ENCODE measurements at places on chromosomes 5 and 9.

DNA sequence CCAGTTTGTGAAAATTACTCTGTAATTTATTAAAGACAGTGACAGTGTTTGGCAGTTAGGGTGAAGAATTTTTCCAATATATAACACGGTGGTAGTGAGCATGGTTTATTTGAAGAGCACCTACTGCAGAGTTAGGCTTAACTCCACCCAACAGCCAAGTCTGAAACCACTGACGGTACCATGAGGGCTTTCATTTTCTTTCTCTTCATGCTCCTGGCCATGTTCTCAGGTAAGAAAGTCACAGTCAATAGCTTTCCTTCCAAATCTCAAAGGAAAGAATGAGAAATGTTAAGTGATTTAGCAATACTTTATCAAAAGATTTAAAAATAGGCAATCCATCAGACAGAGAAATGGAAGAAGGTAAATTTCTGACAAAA, at the start of gene MARCOL:
Gene MARCOL, plus strand, starts transcription at position 108 of the 377 bp plus-strand sequence. Its CDS starts 73 bp downstream, at position 181.
- H3K4me3 ChIP-seq = no peak within 1 kb of the TSS
- no peaks in the 10 kb centered on the region for H3K36me3 ChIP-seq
- H3K27me3 ChIP-seq = no peaks in the 10 kb centered on the region
- no peaks in the 10 kb centered on the region for H3K4me1 ChIP-seq
- DNase-seq = no peak

DNA sequence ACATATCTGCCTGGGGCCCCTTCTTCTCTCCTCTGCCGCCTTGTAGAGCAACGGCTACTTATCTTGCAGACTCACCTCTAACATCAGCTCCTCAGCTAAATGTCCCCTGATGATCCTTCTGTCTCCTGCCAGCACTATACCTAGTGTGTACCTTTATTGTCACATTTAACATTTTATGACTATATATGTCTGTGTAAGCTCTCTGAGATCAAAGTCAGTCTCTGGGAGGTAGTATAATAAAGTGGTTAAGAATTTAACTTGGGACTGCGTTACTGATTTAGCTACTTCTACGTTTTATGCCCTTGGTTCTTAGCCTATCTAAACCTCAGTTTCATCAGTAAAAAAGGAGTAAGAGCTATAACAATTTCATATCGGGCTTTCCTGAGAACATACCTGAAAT, 2.2 kb downstream of the TMED7 start:
- no peak for DNase-seq
- H3K27me3 ChIP-seq = no peaks in the 10 kb centered on the region
- H3K36me3 ChIP-seq = peaks cover 16% of the 10 kb centered on the region

- peak; percentile 84 for DNase-seq
- peaks cover 25% of the 10 kb centered on the region for H3K4me1 ChIP-seq
These were observed at the start of gene RETREG1 for GRCh38 chr5:16616536-16617273. Gene RETREG1 (minus strand): TSS chr5:16616997. CDS start chr5:16616971, 26 bp downstream.

- peak; percentile 71 for DNase-seq
- peak overlapping the region; percentile 49 for H3K27ac ChIP-seq
- no peaks in the 10 kb centered on the region for H3K27me3 ChIP-seq
- peaks cover 23% of the 10 kb centered on the region for H3K4me1 ChIP-seq
- H3K36me3 ChIP-seq = peaks cover 18% of the 10 kb centered on the region
- H3K4me3 ChIP-seq = peak overlapping the region; percentile 40
These were observed 31.2 kb downstream of the NANS start for GRCh38 chr9:98087420-98088354.

DNA sequence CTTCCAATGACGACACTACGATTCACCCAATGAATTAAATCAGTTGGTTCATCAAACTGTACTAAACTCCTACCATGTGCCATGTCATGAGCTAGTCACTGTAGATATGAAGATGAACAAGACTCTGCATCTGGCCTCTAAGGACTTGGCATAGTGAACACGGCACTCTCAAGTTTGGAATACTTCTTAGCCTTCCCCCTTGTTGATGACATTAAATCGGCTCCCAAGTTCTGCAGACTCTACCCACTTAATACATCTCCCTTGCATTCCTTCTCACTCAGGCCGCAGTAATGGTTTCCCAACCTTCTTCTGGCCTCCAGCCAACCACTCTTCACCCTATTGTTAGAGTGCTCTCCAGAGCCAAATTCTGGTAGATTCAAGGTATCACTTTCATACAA, 184.7 kb downstream of the MAPKAP1 start:
- no peaks in the 10 kb centered on the region for H3K36me3 ChIP-seq
- peaks cover 3% of the 10 kb centered on the region for H3K4me1 ChIP-seq
- no peak overlapping the region for H3K4me3 ChIP-seq
- H3K27me3 ChIP-seq = no peaks in the 10 kb centered on the region
- H3K27ac ChIP-seq = no peak overlapping the region

DNA sequence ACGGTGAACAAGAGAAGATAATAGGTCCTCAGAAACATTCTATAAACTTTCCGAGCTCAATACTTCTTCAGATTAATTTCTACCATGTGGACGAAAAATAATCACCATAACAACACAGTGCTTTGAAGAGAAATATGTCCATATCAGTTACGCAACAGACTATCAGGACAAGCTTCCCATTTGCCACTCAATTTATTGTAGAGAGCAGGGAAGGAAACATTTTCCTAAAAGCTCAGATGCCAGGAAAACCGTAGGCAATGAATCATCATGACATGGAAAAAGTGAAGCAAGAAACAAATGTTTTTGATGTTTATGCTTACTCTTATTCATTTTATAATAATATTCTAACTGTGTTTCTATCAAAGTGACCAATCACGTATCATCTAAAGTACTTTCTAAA, 87.6 kb downstream of the S1PR3 start:
- H3K4me3 ChIP-seq = no peak overlapping the region
- H3K36me3 ChIP-seq = no peaks in the 10 kb centered on the region
- H3K27ac ChIP-seq = peak overlapping the region; percentile 50
- H3K27me3 ChIP-seq = no peaks in the 10 kb centered on the region

GRCh38 chr5:170070556-170071412, 34.9 kb upstream of the FOXI1 start:
- H3K4me1 ChIP-seq = no peaks in the 10 kb centered on the region
- no peak overlapping the region for H3K4me3 ChIP-seq
- H3K36me3 ChIP-seq = peaks cover 3% of the 10 kb centered on the region
- peaks cover 4% of the 10 kb centered on the region for H3K27me3 ChIP-seq
- H3K27ac ChIP-seq = no peak overlapping the region

DNA sequence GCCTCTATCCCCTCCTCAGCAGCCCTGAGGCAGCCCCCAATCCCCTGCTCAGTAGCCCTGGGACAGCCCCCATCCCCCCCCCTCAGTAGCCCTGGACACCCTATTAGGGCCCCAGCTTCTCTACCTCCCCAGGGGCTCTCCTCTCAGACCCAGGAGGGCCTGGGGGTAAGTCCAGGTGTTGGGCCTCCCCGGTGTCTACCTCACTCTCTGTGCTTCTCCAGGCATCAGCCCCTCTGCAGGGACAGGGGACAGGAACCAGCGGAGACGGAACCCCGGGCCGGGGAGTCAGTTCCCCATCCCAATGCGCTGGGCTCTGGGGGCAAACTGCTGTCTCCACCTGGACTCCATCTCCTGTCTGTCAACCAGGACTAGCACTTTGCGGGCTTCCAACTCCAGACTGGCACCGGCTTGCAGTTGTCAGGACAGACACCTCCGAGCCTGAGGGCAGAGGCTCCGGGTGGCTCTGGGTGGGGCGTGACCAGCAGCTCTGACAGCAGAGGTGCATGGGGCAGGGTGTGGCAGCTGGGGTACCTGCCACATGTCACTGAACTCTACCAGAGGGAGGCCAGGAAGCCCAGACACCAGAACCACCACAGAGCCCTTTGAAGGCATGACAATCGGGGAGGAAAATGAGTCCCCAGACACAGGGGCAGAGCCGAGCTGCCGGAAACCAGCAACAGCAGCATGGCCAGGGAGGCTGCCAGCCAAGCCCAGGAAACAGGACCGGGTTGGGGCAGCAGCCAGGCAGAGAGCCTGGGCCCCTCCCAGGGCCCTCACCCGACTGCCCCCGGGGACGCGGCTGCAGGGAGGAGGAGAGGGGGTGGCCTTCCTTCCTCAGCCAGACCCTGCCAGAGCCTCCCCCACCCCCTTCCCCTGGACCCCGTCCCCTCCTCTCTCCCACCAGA, 17.7 kb upstream of the UBAC1 start:
- H3K4me1 ChIP-seq = peaks cover 11% of the 10 kb centered on the region
- no peaks in the 10 kb centered on the region for H3K36me3 ChIP-seq
- DNase-seq = no peak
- peaks cover 57% of the 10 kb centered on the region for H3K27me3 ChIP-seq
- H3K4me3 ChIP-seq = no peak overlapping the region

GRCh38 chr5:103808464-103809106, 246.0 kb upstream of the NUDT12 start:
- H3K4me3 ChIP-seq = no peak overlapping the region
- no peak for DNase-seq
- no peak overlapping the region for H3K27ac ChIP-seq
- H3K4me1 ChIP-seq = no peaks in the 10 kb centered on the region
- H3K27me3 ChIP-seq = no peaks in the 10 kb centered on the region
- no peaks in the 10 kb centered on the region for H3K36me3 ChIP-seq

DNA sequence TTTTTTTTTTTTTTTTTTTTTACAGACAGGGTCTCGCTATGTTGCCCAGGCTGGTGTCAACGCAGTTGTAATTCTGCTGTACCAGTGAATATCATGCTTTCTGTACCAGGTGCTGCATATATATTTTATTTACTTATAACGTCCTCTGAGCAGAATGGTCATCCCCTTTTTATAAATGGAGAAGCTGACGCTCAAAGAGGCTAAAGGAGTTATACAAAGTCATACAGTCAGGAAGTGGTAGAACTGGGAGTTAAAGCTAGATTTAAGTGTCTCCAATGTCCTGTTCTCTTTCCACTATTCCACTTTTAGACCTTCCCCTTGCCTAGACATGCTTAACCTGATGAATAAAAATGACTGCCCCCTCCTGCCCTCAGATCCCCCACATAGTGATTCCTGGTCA, 1.2 kb upstream of the SIL1 start:
- no peak overlapping the region for H3K4me3 ChIP-seq
- DNase-seq = no peak
- H3K36me3 ChIP-seq = no peaks in the 10 kb centered on the region
- H3K27ac ChIP-seq = no peak overlapping the region
- H3K4me1 ChIP-seq = peaks cover 16% of the 10 kb centered on the region

- peaks cover 14% of the 10 kb centered on the region for H3K4me1 ChIP-seq
- H3K27ac ChIP-seq = no peak overlapping the region
- H3K4me3 ChIP-seq = no peak overlapping the region
- no peaks in the 10 kb centered on the region for H3K27me3 ChIP-seq
- no peaks in the 10 kb centered on the region for H3K36me3 ChIP-seq
These were observed 186.9 kb downstream of the GADD45G start for GRCh38 chr9:89791754-89792153.

- H3K4me1 ChIP-seq = no peaks in the 10 kb centered on the region
- no peak for DNase-seq
- H3K27me3 ChIP-seq = no peaks in the 10 kb centered on the region
- no peak overlapping the region for H3K4me3 ChIP-seq
These were observed 63.4 kb upstream of the SREK1 start for GRCh38 chr5:66080664-66081063.

DNA sequence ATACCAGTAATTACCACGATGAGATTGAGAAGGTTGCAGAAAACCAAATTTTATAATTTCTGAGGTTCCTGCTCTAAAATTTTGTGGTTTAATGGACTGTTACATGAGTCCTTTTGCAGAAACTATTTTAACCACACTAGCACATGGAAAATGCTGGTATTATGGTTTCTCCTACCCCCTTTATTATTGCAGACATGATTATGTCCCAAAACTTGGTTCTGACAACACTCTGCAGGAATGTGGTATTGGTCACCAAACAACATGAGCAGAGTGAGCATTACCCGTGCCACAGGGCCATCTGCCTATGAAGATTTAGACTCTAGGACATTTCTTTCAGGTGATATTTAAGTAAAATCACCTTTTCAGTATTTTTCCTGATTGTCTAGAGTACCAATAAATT, 2.8 kb upstream of the ECM2 start:
- no peak overlapping the region for H3K27ac ChIP-seq
- H3K4me1 ChIP-seq = peaks cover 25% of the 10 kb centered on the region
- no peaks in the 10 kb centered on the region for H3K36me3 ChIP-seq
- H3K27me3 ChIP-seq = no peaks in the 10 kb centered on the region

All from suprapubic skin (tissue), 4 donors.